A549 treated with Mapracorat at 1 μM for 4 hours (cell line): ENCODE measurements at places on chromosomes 3 and 15. TPM values are rescaled to one million over a fixed set of nuclear protein-coding genes. Genes with fewer than 3 reads are reported as not detected.

Gene TTLL13
- 0.07 to 0.59 TPM (median 0.10 TPM) in 4 of 5 replicates, not detected in the other for total RNA-seq

Gene STRIT1
- total RNA-seq = not detected in 5 replicates

Gene RPS17
- 3,760 to 4,315 TPM (median 3,973 TPM) in 5 replicates for total RNA-seq

Gene BOC
- total RNA-seq = 4.6 to 6.3 TPM (median 5.7 TPM) in 5 replicates

Gene CCR8
- not detected in 5 replicates for total RNA-seq

Gene TRPM1
- total RNA-seq = not detected in 5 replicates

Gene MORC1
- not detected in 5 replicates for total RNA-seq

Gene SAMD7
- not detected in 5 replicates for total RNA-seq

Gene GOLGA6B
- total RNA-seq = 0.10 TPM in 1 of 5 replicates, not detected in the others

Gene DNAH12
- total RNA-seq = 0.02 to 0.09 TPM (median 0.03 TPM) in 4 of 5 replicates, not detected in the other

Gene TMEM266
- total RNA-seq = 0.11 to 0.16 TPM (median 0.14 TPM) in 5 replicates

Gene ASB14
- not detected in 5 replicates for total RNA-seq

Gene SERINC4
- 0.07 to 0.08 TPM in 2 of 5 replicates, not detected in the others for total RNA-seq

Gene FANCD2OS
- not detected in 5 replicates for total RNA-seq

Gene C2CD4B
- total RNA-seq = 0.14 to 0.41 TPM (median 0.19 TPM) in 5 replicates

Gene PPARG
- total RNA-seq = 38.8 to 42.6 TPM (median 41.4 TPM) in 5 replicates

Gene RPL39L
- total RNA-seq = 48.7 to 53.7 TPM (median 51.6 TPM) in 5 replicates

Gene TRANK1
- 1.1 to 1.7 TPM (median 1.2 TPM) in 5 replicates for total RNA-seq

Gene ABHD14A
- 11.7 to 16.1 TPM (median 14.4 TPM) in 5 replicates for total RNA-seq

Gene P3H2
- 25.1 to 37.9 TPM (median 34.5 TPM) in 5 replicates for total RNA-seq

Gene KLHL6
- not detected in 5 replicates for total RNA-seq

Gene SAMMSON
- not detected in 5 replicates for total RNA-seq

Gene ZBTB47
- total RNA-seq = 5.0 to 7.1 TPM (median 6.4 TPM) in 5 replicates

Gene ROPN1
- total RNA-seq = not detected in 5 replicates
